NCI-H1092 treated with DMSO at 0.1 percent for 48 hours (cell line): ENCODE measurements at places on chromosomes 7 and 10.

GRCh38 chr7:139953229-139953628, 109.5 kb downstream of the PARP12 start:
- peak; percentile 17 for DNase-seq

DNA sequence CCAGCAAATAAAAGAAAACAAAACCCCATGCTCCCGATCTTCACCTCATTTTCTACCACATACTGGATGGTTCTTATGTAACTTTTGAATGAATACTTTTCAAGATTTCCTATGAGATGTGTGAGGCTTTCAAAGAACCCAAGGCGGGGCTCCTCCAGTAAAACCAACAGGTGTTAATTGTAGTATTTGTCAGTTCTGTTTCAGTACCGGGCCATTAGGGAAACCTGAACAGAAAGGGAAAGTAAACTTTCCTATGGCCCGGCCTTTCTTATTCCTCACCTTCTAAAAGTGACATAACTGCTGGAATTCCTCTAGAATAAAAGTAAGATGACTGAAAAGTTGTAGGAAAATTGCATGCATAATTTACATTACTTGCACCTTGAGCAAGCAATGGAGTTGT, 672.9 kb downstream of the MAGI2 start:
- no peak for DNase-seq

DNA sequence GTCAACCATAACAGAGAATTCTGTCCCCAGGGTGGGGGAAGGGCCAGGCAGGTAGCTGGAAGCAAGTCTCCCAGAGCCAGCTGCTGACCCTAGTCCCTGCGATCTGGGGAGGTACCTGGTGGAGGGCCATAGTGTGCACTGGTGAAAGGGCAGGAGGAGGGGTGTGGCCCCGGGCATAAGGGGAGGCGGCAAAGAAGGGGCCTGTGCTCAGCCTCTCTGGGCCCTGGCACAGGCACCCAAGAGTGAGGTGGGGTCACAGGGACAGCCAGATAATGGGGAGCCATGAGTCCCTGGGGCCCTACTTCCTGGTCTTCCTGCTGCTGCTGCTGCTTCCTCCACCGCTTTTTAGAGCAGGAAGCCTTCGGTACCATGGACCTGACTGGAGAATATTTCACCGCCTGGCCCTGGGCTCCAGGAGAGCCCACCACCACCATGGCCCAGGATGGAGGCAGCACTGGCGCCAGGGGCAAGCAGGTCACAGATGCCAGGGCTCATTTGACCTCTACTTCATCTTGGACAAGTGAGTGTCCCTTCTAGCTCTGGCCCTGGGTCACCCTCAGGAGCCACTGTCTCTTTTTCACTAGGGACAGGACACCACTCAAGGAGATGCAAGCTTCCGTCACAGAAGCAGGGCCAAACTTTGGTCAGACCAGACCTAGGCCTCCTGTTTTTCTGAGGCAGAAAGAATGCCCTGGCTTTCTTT, at the start of gene ANTXRL:
ANTXRL (plus strand) TSS at position 7 of the 703 bp plus-strand sequence; CDS start at position 273, 266 bp downstream.
- no peak for DNase-seq

GRCh38 chr10:10520491-10521385, 496.9 kb upstream of the CELF2 start:
- DNase-seq, result no peak

- DNase-seq, result no peak
Measured at GRCh38 chr7:44377681-44378421, 52.5 kb upstream of the CAMK2B start.

DNA sequence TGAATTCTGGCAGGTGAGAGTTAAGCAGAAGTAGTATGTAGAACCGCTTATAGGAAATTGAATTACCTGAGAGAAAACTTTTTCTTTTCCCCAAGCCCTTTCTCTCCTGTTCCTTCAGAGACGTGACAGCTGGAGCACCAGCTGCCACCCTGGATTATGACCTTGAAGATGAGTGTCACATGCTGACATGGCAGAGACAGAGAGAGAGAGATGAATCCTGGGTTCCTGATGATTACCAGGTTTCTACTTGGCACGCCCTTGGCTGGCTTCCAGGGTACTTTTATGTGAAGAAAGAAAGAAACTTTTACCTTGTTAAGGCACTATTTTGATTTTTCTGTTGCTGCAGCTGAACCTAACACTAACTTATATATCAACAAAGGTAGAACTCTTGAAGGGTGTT, 99.9 kb downstream of the GPR26 start:
- DNase-seq, result no peak

- DNase-seq, result no peak
Measured at GRCh38 chr10:103265717-103266329, 11.1 kb upstream of the INA start.

- DNase-seq, result no peak
Measured at GRCh38 chr7:37352251-37352880, 96.3 kb downstream of the ELMO1 start.

DNA sequence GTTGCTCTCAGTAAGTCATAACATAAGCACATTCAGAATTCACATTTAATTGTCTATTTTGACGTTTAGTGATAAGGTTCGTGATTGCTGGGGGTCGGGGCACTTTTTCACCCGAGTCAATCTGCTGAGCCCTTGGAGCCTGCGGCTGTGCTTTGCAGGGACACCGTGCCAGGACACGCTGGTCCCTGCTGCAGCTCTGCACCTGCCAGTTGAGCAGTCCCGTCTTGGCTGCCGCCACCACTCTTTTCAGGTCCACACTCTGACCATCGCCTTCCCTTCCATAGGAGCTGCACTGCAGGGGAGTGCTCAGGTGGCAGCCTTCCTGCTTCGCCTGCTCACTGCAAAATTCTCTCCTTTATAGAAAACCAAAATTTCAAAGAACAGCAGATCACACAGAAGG, 36.4 kb downstream of the CUL1 start:
- DNase-seq, result no peak

- DNase-seq, result no peak
Measured at GRCh38 chr7:29254591-29254990, 60.0 kb downstream of the CHN2 start.

DNA sequence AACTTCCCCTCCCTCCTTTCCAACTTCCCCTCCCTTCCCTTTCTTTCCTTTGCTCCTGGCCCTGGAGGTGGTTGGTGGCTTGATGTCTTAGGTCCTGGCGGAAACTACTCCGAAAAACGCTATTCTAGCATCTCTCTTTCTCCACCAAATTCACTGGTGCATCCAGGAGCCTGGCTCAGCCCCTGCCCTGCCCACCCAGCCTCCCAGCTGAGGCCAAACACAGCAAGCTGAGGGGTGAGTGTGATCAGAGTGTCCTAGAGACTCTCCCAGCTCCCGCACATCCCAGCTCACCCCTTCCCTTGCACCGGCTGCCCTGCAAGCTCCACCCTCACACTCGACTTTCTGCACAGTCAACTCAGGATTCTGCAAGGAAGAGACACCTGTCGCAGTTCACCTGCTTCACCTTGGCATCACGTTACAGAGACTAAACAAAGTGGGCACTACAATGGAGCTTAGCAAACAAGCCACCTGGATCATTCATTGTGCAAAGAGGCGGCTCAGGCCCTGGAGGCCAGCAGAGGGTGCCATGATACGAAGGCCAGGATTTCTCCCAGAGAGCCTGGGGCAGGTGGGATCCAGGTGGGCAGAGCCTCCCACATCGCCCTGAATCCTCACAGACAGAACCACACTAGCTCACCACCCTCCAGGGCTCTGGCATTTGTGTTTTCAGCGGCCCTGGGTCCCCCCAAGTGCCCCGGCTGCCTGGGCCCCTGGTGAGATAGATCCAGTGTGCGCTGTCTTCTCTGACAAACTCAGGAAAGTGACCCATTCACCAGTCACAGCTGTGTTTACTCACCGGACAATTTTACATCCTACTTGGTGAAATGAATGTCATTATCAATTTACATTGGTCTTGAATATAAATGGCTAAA, 169.6 kb downstream of the TCERG1L start:
- DNase-seq, result peak; percentile 79

DNA sequence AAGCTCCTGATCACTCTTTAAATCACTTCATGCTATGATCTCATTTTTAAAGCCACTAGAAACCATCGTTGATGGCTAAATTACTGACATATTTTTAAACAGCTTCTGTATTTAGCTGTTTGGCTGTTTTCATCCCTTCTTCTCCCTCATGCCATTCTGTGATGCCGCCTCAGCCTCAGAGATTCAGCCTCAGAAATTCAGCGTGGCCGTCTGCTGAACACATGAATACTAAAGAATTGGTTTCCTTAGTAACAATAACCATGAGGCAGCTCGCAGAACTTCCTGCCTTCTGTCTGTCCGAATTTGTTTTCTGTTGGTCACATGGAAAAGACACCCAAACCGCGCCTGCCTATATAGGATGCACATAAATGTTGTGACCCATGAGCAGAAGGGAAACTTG, 31.0 kb upstream of the FZD1 start:
- no peak for DNase-seq

DNA sequence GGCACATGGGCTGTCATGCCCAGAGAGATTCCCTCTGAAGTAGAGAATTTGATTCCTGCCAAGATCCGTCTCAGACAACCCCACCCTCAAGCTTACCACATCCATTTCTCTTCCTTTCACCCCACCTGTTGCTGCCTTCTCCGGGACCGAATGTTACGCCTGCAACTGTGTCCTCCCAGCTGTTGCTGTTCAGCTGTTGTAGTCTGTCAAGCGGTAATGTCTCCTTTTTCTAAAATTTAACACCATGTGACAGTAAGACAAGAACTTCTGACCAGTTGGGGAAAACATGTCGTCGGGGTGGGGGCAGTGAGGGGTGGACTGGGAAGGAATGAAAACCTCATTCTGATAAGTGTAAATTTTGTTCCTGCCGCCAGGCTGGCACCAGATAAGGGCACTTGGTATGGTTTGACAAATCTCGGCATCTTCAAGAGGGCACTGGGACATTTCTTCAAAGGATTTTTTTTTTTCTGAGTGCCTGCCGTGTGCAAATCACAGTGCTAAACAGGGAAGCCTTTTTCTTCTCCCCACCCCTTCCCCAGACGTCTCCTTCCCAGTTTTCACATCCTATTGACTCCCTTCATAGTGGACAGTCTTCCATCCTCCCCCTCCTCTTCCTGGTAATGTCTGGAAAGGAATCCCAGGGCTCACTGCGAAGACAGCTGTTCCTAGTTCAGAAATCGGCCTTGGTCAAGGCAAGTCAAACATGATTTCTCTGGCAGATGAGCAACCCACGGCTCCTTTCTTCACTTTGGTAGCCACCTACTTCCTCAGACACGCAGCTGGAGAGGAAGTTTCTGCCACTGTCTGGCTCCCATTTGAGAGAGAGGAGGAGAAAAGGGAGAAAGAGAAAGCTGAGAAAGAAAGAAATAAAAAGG, 5.0 kb upstream of the CELF2 start:
- DNase-seq, result no peak

DNA sequence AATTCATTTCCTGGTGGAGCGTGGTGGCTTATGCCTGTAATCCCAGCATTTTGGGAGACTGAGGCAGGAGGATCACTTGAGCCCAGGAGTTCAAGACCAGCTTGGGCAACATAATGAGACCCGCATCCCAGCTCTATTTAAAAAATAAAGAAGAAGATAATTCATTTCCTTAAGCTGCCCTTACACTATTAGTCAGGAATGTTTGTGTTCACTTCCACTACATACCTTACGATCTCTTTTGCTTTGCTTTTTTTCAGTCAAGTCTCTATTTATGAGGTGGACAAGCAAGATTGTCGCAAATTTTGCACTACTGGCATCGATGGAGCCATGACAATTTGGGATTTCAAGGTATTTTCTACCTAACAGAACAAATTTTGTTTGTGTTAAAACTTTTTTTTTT, 11.2 kb upstream of the ARPC1B start:
- no peak for DNase-seq

DNA sequence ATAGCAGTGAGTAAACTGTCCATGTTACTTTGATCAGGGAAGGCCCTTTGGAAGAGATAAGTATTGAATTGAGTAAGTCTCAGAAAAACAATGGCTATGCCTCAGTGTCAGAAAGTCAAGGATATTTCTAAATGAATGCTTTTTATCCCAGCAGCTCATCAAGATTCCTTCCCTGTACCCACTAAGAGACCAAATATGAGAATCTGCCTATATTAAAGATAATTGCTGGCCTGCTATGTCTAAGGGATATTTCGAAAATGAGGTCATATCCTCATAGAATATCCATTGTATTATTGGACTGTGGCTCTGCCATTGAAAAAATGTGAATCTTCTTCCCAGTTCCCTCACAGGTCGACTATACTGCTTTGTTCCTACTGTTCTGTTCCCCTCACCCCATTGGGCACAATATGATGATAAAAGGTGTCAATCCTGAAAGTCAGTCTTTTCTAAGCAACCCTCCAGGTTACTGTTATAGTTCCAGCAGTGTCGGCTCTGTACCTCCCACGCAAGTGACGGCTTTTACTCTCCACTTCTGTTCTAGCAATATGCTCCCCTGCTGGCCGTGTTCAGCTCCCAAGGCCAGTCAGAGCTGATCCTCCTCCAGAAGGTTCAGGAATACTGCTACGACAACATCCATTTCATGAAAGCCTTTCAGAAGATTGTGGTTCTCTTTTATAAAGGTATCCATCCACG, 51.7 kb downstream of the BZW2 start:
- DNase-seq, result no peak

- no peak for DNase-seq
Measured at GRCh38 chr7:8761731-8762130, 328.3 kb downstream of the NXPH1 start.

- DNase-seq, result no peak
Measured at GRCh38 chr7:80916770-80917741, 1.8 kb downstream of the SEMA3C start.

GRCh38 chr7:25424113-25424512, 195.8 kb upstream of the NPVF start:
- no peak for DNase-seq

GRCh38 chr7:121503039-121503438, 106.9 kb upstream of the FAM3C start:
- no peak for DNase-seq

DNA sequence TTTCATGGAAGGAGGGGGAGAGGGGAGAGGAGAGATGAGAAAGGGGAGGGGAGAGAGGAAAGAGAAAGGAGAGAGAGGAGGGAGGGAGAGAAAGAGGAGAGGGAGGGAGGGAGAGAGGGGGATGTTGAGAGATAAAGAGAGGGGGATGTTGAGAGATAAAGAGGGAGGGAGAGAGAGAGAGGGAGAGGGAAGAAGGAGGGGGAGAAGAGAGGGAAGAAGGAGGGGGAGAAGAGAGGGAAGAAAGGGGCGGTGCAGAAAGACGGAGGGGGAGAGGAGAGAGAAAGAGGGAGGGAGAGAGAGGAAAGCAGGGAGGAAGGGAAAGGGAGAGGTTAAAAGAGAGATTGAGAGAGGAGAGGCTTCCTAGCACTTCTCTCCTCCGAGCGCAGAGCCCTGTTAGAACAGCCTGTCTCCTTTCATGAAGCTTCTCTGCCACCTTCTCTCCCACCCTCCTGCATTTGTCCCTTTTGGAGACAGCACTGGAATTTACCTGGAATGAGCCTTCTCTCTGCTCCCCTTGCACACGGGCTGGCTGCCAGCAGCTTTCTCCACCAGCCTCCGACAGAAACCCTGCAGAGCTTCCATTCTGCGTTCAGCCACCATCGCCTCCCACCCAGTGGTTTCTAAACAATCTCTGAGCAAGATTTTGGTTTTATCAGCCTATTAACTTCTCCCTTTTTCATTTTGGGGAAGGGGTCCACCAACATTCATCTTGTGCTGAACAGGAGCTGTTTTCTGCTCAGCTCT, 74.0 kb upstream of the CARD11 start:
- no peak for DNase-seq
